ENCODE measurements at places on chromosomes 2 and 18. TPM values are rescaled to one million over a fixed set of nuclear protein-coding genes. Genes with fewer than 3 reads are reported as not detected.

The ANTXR1 gene
- total RNA-seq, result 89.3 TPM

The ASB18 gene
- total RNA-seq, result not detected

The ACVR1 gene
- 62.4 TPM for total RNA-seq

The PDE11A gene
- total RNA-seq, result 0.50 TPM

The SYT4 gene
- total RNA-seq, result not detected

The ANKZF1 gene
- total RNA-seq, result 41.4 TPM

The FBLN7 gene
- total RNA-seq, result 17.7 TPM

The DNPEP gene
- total RNA-seq, result 68.5 TPM

The IL1RL1 gene
- total RNA-seq, result 40.2 TPM
